Activated T-cell treated with anti-CD3 and anti-CD28 coated beads for 4 hours (primary cell): ENCODE measurements at places on chromosomes 7 and 10.

- DNase-seq, result no peak
These were observed 289.6 kb upstream of the NPVF start for GRCh38 chr7:25517906-25518305.

- DNase-seq, result peak; percentile 69
These were observed 32.1 kb downstream of the JCAD start for GRCh38 chr10:30027057-30028005.

DNA sequence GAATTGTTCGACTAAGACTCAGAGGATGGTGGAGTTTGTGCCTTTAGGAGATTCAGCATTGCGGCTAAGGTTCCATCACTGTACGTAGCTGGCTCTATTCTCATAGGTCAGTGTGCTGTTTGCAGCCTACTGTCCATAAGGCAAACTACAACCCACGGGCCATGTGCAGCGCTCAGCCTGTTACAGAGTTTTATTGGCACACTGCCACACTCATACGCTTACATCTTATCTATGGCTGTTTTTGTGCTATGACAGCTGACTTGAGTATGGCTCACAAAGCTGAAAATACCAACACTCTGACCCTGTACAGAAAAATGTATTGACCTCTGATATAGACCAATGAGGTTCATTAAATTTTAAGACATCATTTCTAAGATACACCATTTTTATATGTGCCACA lies 114.5 kb downstream of the ARID5B start:
- no peak for DNase-seq

DNA sequence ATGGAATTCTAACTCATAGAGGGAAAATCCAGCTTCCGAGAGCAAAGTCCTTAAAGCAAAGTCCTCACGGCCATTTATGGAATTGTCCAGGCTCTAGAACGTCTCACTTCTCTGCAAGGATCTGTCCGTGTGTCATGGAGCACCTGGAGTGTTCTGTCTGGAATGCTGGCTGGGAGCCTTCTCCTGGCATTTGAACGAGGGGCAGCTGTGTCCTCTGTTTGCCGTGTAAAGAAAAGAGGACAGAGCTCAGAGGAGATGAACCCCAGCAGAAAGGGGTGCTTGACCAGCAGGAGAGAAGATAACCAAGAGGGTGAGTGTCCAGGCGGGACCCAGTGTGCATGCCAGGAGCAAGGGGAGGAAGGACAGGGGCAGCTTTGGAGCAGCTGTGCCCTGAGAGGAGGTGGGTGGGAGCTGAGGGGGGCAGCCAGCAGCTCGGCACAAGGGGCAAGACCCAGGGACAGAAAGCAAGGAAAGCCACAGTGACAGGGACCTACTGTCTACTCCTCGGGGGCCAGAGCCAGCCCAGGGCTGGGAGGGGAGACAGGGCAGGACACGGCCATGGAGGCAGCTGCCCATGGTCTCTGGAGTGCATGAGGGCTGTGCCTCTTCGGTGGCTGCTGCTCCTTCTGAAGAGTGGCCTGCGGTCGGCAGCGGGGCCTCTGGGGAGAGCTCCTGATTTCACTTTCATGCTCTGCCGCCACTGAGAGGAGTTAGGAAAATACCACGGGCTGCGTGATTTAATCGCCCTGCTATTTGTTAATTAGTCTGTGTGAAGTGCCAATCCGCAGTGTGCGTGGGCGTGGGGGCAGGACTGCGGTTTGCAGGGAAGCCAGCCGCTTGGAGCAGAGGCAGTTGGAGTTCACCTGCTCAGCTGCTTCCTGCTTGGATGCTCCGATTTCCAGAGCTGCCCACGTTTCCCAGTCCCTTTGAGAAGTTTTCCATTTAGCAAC lies 149.3 kb upstream of the SHH start:
- no peak for DNase-seq

GRCh38 chr7:29370531-29371314 lies 176.1 kb downstream of the CHN2 start:
- no peak for DNase-seq

DNA sequence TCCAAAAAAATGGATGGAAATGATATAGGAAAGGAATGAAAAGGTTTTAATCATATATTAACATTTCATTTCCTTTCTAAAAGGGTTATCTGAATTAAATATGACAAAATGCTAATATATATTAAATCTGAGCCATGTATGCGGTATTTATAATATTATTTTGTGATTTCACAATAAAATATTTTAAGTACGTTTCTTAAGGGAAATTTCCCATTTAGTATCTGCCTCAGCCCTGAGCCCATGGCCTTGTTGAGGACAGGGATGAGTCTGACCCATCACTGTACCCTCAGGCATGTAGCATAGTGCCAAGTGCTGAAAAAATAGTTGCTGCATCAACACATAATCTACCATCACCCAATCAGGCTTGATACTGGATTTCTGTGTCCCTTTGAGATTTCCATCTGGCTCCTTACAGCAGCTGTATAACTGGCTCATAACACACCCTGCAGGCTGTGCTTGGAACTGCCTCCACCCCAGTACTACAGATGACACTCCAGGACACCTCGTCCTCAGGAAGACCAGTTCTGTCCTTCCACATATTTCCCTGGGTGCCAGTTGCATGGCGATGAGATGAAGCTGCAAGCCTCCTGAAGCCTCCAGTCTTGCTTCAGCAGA lies 59.4 kb upstream of the ASAH2 start:
- no peak for DNase-seq

- DNase-seq, result no peak
These were observed 10.6 kb downstream of the OR2F1 start for GRCh38 chr7:143965280-143965679.

GRCh38 chr7:50393076-50393475 lies 57.1 kb downstream of the FIGNL1 start:
- DNase-seq, result peak; percentile 23

DNA sequence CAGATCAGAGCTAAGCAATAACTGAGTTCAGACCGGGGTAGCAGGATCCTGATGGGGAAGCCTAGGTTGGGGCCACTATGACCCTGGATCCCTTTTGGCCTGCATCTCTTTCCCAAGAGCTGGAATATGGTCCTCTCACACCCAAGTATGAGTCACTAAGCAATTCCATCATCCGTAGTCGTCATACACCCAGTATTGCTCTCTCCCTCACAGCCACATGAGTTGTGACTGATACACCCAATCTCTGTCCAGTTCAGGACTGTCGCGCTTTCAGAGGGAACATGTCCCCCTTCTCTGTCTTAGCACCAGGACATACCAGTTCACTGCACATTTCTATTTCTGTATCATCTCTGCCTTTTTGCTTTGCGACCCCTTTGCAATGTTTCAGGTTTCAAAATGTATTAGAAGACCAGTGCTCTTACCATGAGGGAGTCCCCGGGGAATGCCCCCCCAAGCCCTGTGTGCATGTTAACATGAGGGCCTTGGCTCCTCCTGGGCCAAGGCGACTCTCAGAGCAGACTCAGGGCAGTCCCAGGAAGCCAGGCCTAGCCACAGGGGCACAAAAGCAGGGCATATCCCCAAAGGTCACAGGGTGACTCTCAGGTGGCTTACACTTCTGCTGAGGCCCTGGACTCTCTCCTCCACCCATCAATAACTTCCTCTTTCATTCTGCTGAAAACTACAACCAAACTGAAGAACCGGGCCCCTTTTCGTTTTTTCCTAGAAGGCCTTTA lies 75.3 kb upstream of the SAMD8 start:
- DNase-seq, result no peak
